Stimulated activated naive CD8-positive, alpha-beta T cell treated with anti-CD3 and anti-CD28 coated beads, Interleukin-15, Interleukin-2, amounts not matched to agents 100 U/mL and 50 U/mL, for 24 hours (primary cell): ENCODE measurements at places on chromosomes 12 and 14.
A peak's percentile ranks its signal among the peaks of the same experiment; 100 is the strongest.

DNA sequence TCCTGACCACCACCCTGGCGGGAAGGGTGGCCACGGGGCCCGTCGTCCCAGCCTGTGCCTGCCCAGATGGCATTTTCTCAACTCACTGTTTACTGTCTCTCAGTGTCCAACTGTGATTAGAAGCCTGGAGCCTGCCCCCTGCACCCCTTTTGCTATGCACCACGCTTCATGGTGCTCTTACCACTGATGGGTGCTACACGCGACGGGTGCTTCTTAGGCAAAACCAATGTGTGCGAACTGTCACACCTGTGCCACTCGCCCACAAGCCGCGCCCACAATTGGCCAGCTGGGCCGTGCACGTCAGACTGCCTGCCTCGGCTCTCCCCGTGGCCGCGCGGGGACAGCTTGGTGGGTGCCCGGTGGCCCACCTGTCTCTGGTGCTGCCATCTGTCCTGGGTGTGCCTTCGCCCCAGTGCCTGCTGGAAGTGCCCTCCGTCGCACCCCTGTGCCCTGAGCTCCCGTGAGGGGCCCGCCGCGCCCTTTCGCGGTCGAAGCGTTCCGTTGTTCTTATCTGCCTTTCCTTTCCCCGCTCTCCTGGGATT is 15.1 kb upstream of the AMN start:
- DNase-seq: no peak

- DNase-seq: no peak
These were observed 174.0 kb upstream of the ARHGAP5 start for GRCh38 chr14:31902945-31903646.

DNA sequence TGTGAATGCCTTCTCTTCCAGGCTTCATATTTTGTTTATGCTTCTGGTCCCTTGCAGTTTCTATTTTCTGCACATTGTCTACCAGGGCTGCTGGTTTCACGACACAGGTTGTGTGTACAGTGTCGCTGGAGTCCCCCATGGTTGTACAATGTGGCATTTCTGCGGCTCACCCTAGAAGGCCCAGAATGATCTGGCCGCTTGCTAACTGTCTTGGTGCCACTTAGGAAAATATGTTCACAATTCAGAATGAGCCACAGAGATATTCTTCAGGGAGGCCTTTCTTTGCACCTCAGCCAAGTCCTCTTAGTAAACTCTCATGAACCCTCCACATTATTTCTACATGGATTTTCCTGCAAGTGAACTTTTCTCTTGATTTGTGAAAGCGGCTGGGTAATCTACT is 195.4 kb downstream of the SUDS3 start:
- DNase-seq: no peak

DNA sequence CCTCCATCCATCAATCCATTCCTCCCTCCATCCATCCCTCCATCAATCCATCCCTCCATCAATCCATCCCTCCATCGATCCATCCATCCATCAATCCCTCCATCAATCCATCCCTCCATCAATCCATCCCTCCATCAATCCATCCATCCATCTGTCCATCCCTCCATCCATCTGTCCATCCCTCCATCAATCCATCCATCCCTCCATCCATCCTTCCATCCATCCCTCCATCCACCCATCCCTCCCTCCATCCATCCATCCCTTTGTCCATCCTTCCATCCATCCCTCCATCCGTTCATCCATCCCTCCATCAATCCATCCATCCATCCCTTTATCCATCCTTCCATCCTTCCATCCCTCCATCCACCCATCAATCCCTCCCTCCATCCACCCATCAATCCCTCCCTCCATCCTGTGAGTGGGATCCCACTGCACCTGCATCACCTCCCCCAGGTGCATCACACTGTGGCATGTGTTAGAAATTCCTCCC is 338.1 kb upstream of the SFSWAP start:
- DNase-seq: no peak

- no peak for DNase-seq
These were observed 750 bp downstream of the CS start for GRCh38 chr12:56299308-56299852.

DNA sequence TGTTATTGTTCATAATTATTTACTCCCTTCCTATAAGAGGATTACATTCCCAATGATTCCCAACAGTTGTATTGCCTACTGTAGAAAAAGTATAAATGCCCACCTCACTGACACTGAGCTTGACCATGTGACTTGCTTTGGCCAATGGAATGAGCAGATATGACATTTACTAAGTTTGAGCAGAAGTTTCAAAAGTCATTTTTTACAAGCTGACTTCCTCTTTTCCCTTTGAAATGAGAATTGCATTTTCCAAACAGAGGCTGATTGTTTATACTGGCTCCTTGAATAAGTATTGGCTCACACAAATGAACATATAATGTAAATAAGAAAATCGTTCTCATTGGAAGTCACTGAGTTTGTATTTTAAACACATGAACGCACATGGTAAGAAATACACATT is 116.4 kb upstream of the LRFN5 start:
- no peak for DNase-seq

- DNase-seq: peak; percentile 51
These were observed at the start of gene SVOP for GRCh38 chr12:109020796-109021380. Gene SVOP (minus strand): TSS chr12:109021068. CDS start chr12:109020868, 200 bp downstream.

DNA sequence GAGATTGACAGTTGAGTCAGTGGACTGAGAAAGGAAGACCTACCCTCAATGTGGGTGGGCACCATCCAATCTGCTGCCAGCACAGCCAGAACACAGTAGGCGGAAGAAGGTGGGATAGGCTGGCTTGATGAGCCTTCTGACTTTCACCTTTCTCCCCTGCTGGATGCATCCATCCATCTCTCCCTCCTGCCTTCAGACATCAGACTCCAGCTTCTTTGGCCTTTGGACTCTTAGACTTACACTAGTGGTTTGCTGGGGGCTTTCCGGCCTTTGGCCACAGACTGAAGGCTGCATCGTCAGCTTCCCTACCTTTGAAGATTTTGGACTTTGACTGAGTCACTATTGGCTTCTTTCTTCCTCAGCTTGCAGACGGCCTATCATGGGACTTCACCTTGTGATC is 456.5 kb upstream of the MIS18BP1 start:
- DNase-seq: no peak

GRCh38 chr14:105839425-105840265 is 313.3 kb downstream of the TMEM121 start:
- DNase-seq: no peak

DNA sequence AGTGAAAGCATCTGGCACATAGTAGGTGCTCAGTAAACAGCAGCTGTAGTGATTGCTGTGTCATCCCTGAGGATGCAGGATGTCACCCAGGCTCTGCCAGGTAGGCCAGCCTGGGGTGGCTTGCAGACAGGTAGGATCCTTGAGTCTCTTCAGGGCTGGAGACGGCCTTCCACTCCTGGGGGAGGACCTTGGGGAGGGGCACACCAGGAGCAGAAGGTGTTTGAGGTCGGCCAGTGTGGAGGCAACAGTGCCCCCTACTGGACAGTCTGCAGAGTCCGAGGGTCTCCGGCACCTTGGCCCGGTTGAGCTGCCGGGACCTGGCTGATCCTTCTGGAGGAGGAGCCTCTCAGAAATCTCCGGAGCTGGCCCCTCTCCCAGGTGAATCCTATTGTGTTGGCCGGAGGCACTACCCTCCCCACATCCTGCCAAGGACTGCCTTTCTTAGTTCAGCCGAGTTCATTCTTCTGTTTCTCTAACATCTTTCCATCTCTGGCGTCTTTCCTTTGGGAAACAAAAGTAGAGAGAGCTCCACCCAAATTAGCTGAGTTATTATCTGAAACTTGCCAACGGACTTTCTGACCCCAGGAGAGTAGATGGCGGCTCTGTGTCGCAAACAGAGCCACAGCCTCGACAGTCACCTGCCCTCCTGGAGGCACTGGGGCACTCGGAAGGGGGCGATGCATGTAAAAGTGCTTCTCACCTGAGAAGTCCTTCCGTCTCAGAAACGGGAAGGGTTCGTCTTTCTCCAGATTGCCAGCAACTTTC is 41.8 kb upstream of the CLMN start:
- DNase-seq: peak; percentile 63

DNA sequence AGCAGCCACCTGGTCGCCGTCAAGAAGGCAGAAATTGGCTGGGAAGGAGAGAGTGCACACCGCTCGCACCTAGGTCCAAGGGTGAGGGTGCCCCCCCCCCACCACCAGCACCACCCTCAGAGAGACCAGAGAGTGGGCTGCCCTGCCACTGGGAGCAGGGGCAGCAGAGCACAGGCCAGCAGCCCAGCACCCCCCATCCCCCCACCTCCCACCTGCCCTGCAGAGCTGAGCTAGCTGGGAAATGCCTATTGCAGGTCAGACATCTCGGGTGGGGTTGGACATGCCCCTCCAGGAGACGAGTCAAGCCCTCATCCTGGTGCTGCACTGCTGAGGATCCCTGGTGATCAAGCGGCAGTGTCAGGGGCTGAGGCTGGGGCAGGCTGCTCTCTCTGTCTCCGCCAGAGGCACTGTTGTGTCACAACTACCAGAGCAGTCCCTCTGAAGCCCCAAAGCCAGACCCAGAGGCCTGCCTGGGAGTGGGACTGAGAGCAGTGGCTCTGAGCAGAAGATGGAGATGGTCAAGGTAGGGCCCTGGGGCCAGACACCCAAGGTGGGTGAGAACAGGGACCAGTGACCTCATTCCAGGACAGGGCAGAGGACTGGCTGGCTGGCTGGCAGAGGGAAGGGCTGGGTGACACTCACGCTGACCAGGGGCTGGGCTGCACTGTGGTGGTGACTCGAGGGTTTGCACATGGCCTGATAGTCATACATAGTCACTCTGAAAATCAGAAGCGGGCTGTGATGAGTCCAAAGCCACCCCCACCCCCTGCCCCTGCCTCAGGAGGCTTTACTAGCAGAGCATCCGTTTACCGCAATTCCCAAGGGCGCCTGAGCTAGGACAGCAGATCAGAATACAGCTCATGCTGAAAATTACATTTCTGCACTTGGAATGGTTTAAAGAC is 19.7 kb upstream of the LRTM2 start:
- DNase-seq: no peak

DNA sequence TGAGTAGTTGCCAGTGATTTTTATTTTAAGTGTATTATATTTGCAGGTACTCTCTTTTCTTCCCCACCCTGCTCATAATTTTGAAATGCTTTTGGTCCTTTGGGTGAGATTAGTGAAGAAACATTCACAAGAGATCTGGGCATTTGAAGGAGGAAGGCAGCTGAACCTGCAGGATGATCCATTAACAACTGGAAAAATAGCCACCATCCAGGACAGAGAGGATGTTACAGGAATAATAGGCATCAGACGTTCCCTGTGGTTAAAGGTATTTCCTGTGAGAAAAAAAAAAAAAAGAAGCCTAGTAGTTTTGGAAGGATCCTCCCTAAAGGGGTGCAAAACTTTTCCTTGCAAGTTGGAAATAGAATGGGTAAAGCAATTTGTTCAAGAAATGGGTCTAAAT is 145.3 kb downstream of the SLC38A4 start:
- no peak for DNase-seq

- no peak for DNase-seq
These were observed 144.3 kb downstream of the NRXN3 start for GRCh38 chr14:78314484-78314883.

- DNase-seq: no peak
These were observed 31.2 kb downstream of the DACT1 start for GRCh38 chr14:58668848-58669480.

DNA sequence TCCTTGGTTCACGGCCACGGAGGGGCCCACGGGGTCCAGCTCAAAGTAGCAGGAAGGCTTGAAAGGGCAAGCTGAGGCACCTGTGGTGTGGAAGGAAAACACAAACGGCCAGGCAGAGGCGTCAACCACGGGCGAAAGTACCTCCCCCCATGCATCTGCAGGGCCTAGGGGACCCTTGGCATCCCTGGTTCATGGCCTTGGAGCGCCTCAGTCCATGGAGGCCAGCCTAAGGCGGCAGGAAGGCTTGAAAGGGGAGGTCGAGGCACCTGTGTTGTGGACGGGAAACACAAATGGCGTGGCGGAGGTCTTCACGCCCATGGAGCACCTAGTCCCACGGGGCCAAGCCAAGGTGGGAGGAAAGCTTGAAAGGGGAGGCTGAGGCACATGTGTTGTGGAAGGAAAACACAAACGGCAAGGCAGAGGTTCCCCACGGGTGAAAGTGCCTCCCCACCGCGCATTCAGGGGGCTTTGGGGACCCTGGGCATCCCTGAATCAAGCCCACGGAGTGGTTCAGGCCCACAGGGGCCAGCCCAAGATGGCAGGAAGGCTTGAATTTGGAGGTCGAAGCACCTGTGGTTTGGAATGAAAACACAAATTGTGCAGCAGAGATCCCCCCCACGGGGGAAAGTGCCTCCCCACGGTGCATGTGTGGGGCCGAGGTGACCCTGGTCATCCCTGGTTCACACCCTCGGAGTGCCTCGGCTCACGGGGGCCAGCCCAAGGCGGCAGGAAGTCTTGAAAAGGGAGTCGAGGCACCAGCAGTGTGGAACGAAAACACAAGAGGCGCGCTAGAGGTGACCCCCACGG is 380.8 kb downstream of the ALG10 start:
- peak; percentile 1 for DNase-seq

GRCh38 chr12:89038831-89039512 is 313.3 kb downstream of the DUSP6 start:
- no peak for DNase-seq

DNA sequence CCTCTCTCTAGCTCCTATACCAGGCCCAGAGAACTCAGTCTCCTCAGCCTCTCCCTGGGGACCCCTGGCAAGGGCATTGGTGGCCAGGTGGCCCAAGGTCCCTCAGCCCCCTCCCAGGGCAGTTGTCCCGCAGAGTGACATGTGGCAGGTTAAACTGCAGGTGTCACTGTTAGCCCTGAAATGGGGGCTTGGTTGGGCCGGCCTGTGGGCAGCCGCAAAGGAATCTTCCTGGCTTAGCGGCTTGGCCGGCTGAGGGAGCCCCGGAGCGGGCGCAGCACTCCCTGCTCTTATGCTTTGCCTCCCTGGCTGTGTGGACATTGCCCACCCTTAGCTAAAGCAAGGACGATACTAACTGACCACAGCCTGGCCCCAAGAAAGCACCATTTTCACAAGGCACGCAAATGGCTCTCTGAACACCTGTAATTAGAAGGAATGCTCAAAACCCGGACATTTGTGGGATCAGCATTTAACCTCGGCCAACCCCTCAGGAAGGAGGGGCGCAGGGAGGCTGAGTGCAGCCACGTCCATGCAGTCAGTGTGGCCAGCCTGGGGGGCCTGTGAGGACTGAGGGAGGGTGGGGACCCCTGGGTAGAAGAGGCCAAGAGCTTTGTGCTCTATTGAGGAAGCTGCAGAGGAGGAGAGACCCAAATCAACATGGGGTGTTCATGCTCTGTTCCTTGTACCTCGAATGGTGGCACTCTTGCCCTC is 82.2 kb downstream of the PAPOLA start:
- DNase-seq: peak; percentile 41

GRCh38 chr12:2853626-2854025 is 3.2 kb downstream of the TEX52 start:
- peak; percentile 67 for DNase-seq

GRCh38 chr14:93984987-93985410 is 8.6 kb upstream of the ASB2 start:
- DNase-seq: no peak

DNA sequence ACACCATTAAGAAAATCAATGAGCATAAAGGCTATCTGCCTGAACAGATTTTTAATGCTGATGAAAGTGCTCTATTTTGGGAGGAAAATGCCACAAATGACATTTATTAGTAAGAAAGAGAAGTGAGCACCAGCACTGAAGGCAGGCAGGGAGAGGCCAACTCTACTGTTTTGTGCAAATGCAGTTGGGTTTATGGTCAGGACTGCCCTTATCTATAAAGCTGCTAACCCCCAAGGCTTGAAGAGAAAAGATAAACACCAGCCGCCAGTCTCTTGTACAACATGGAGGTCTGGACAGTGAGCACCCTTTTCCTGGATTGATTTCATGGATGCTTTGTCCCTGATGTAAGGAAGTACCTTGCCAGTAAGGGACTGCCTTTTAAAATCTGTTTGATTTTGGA is 246.8 kb upstream of the SFSWAP start:
- no peak for DNase-seq
